ENCODE measurements at places on chromosomes 6 and 20. TPM values are rescaled to one million over a fixed set of nuclear protein-coding genes. Genes with fewer than 3 reads are reported as not detected.

GRCh38 chr6:106600329-106600728, 29.0 kb downstream of the RTN4IP1 start:
- no peak for DNase-seq
- no peaks in the 10 kb centered on the region for H3K36me3 ChIP-seq
- H3K4me3 ChIP-seq: no peak overlapping the region
- no peaks in the 10 kb centered on the region for H3K27me3 ChIP-seq
- no peaks in the 10 kb centered on the region for H3K4me1 ChIP-seq

DNA sequence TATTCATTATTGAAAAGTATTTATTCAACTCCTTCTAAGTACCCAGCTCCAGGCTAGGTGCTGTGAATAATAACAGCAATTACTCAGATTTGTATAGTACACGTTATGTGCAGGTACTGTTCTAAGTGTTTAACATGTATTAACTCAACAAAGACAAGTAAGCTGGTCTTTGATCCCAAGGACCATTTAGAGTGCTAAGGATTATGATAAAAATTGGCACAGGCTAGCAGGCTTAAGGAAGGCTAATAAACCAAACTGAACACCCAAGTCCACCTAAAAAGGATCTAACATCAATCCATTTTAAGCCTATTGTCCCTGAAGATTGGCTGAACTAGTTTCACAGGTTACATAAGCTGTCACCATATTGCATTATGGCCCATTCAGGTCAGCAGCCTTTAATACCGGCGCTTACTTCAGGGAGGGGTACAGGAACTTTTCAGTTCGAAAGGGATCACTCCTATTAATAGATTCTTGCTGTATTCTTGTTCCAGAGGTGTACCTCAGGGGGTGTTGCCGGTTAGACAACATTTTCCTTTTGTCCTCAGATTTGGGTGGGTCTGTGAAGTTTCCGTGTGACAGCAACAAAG, 99.0 kb upstream of the GMDS start:
- H3K27me3 ChIP-seq: no peaks in the 10 kb centered on the region
- DNase-seq: no peak

- DNase-seq: no peak
- no peaks in the 10 kb centered on the region for H3K36me3 ChIP-seq
These were observed 397.8 kb downstream of the KIF16B start for GRCh38 chr20:16175322-16175961.

DNA sequence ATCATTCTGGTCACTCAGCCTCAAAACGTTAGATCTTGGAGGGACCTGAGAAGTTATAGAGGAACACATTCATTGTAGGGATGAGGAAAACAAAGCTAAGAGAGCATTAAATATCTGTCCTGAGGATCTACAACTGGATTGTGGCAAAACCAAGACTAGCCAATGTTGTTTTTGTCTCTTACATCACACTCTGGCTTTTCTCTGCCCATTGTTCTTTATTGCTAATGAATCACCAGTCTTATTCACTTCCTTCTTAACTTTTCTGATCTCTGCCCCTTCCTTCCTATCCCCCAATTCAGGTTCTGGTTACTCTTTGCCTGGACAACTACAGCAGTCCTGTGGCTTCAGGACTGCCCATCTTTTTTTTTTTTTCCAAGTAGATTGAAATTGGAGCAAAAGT, 57.0 kb upstream of the PREP start:
- no peak for DNase-seq
- no peak overlapping the region for H3K27ac ChIP-seq
- H3K4me3 ChIP-seq: no peak overlapping the region
- H3K4me1 ChIP-seq: no peaks in the 10 kb centered on the region

DNA sequence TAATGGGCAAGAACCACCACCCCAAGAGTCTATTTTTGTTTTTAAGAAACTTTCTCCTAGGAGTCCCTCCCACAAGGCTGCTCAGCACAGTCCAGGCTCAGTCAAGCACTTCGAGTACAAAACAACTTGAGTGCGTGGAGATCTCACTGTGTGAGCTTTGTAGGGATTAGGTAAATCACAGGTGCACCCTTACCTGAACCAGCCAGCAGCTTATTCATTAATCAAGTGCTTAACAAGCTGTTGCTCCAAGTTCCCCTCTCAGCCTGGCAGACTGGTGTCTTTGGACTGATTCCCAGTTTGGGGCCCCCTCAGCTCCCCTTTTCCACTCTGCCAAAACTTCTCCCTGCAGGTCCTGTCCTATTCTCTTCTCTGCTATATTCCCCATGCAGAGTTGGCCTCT, 133.1 kb downstream of the LY86 start:
- peaks cover 25% of the 10 kb centered on the region for H3K4me1 ChIP-seq
- no peak overlapping the region for H3K4me3 ChIP-seq
- H3K27ac ChIP-seq: no peak overlapping the region

- H3K27me3 ChIP-seq: no peaks in the 10 kb centered on the region
- no peaks in the 10 kb centered on the region for H3K4me1 ChIP-seq
- DNase-seq: no peak
- H3K27ac ChIP-seq: no peak overlapping the region
- peaks cover 3% of the 10 kb centered on the region for H3K36me3 ChIP-seq
These were observed 39.7 kb downstream of the TMEM181 start for GRCh38 chr6:158599635-158600034.

ARMH2 gene
- not detected for total RNA-seq

TENT5A gene
- total RNA-seq: 9.1 TPM

LRRC73 gene
- total RNA-seq: 0.26 TPM
